ENCODE measurements at places on chromosomes 5 and 9. TPM values are rescaled to one million over a fixed set of nuclear protein-coding genes. Genes with fewer than 3 reads are reported as not detected.
A peak's percentile ranks its signal among the peaks of the same experiment; 100 is the strongest.

- H3K36me3 ChIP-seq: no peaks in the 10 kb centered on the region
- no peaks in the 10 kb centered on the region for H3K27me3 ChIP-seq
- DNase-seq: no peak
These were observed 156.4 kb upstream of the ADRA1B start for GRCh38 chr5:159759791-159760290.

DNA sequence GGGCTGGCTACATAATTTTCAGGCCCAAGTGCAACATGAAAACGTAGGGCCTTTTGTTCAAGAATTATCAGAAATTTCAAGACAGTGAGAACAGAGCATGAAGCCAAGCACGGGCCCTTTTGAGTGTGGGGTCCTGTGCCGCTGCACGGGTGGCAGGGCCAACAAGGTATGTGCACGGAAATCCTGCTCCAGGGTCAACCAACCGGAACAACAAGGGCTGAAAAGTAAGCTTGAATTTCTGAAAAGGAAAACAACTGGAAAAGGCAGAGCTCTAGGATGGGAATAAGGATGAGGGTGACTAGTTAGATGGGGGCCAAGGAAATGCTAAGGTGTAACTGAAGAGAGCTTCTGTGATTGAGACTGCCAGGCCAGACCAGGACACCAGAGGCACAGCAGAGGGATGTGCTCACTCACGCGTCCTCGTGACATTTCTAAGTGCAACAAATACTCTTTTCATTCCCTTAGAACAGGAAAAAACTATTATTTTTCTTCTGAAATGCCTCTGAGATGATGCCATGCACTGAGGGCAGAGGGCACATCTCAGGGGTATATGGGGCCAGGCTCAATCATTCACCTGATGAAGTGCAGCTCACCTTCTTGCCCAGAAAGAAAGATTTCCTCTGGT is 80.6 kb upstream of the LRRTM2 start:
- H3K27me3 ChIP-seq: no peaks in the 10 kb centered on the region
- H3K4me1 ChIP-seq: peaks cover 10% of the 10 kb centered on the region
- no peaks in the 10 kb centered on the region for H3K36me3 ChIP-seq

DNA sequence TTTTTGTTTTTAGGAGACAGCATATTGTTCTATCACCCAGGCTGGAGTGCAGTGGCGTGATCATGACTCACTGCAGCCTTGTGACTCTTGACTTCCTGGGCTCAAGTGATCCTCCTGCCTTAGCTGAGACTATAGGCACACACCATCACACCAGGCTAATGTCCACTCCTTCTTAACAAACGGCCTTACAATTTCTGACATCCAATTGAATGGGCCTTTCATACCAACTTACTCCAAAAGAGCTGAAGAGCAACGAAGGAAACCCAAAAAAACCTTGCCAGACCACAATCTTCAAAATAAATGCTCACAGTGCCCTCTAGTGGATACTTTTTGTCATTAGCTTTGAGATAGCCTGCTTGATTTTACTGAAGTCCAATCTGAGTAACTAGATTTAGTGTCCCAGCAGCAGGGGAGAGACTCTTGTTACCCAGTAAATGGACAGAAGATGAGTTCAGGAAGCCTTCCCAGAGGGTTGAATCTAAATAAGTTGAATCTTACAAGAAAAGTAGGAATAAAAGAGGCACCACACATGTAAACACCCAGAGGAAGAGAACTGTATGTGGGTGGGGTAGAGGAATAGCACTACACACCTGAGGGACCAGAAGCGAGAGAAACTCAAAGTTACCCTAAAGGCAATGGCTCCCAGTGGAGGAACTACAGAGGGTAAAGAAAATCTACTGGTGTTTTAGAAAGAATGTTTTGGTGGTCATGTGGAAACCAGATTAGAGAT is 9.3 kb downstream of the ZNF622 start:
- H3K36me3 ChIP-seq: peaks cover 18% of the 10 kb centered on the region
- no peaks in the 10 kb centered on the region for H3K27me3 ChIP-seq
- no peak overlapping the region for H3K4me3 ChIP-seq

GRCh38 chr9:73515216-73515615 is 363.6 kb downstream of the ANXA1 start:
- no peak for DNase-seq
- no peak overlapping the region for H3K27ac ChIP-seq
- H3K4me1 ChIP-seq: peaks cover 4% of the 10 kb centered on the region
- no peak overlapping the region for H3K4me3 ChIP-seq
- no peaks in the 10 kb centered on the region for H3K36me3 ChIP-seq

GRCh38 chr5:1873243-1873959 is 9.3 kb downstream of the IRX4 start:
- peaks cover 5% of the 10 kb centered on the region for H3K4me1 ChIP-seq
- DNase-seq: no peak
- peaks cover 38% of the 10 kb centered on the region for H3K27me3 ChIP-seq
- no peak overlapping the region for H3K4me3 ChIP-seq

GRCh38 chr5:143515829-143516228 is 112.3 kb upstream of the NR3C1 start:
- no peak overlapping the region for H3K4me3 ChIP-seq
- H3K36me3 ChIP-seq: no peaks in the 10 kb centered on the region
- H3K27ac ChIP-seq: no peak overlapping the region
- H3K27me3 ChIP-seq: no peaks in the 10 kb centered on the region

GRCh38 chr5:97778451-97778850 is 595.4 kb upstream of the RIOK2 start:
- no peak overlapping the region for H3K27ac ChIP-seq
- no peaks in the 10 kb centered on the region for H3K27me3 ChIP-seq
- H3K36me3 ChIP-seq: no peaks in the 10 kb centered on the region
- no peak overlapping the region for H3K4me3 ChIP-seq
- no peaks in the 10 kb centered on the region for H3K4me1 ChIP-seq
- DNase-seq: no peak

DNA sequence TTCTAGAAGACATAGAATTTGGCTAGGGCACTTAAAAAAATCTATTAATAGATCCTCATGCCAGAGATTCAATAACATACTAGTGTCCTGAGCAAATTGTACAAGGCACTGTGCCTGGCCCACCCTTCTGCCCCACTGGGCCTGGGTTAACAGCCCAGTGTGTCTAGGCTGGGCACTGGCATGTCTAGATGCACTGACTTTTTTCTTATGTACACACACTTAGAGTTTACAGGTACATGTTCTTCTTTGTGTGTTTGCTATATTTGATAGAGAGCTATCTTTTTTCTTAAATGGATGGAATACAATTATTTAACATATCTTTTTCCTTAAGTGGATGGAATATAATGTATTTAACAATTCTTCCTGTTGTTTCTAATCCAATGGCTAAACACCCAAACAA is 241.5 kb downstream of the AUH start:
- H3K4me1 ChIP-seq: peaks cover 12% of the 10 kb centered on the region
- peaks cover 2% of the 10 kb centered on the region for H3K27me3 ChIP-seq
- H3K4me3 ChIP-seq: no peak overlapping the region
- DNase-seq: no peak
- H3K36me3 ChIP-seq: peaks cover 2% of the 10 kb centered on the region

- no peak for DNase-seq
- no peak overlapping the region for H3K27ac ChIP-seq
- no peaks in the 10 kb centered on the region for H3K4me1 ChIP-seq
- no peaks in the 10 kb centered on the region for H3K36me3 ChIP-seq
- H3K27me3 ChIP-seq: no peaks in the 10 kb centered on the region
These were observed 204.9 kb upstream of the TRPM3 start for GRCh38 chr9:71326360-71326759.

DNA sequence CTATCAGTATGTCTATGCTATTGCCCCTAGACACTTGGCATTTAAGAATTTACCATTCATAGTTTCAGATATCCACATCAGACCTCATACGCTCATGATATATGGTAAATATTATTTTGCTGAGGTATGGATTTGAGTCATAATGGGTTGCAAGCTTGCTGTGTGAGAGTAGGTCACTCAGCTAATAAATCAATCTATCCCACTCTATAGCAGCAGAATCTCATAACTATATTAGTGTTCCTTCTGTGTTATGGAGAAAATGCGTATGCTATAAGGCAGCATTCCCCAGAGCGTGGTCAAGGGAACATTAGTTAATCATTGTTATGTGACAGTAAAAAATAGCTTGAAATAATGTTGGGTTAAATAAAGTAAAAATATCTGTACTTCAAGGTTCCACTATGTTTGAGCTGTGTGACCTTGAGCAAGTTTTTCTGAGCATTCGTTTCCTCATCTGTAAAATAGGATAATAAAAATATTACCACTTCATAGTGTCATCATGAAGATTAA is 7.7 kb downstream of the TRIM32 start:
- no peak overlapping the region for H3K4me3 ChIP-seq
- DNase-seq: no peak
- no peak overlapping the region for H3K27ac ChIP-seq
- peaks cover 12% of the 10 kb centered on the region for H3K36me3 ChIP-seq
- H3K4me1 ChIP-seq: peaks cover 10% of the 10 kb centered on the region
- no peaks in the 10 kb centered on the region for H3K27me3 ChIP-seq

DNA sequence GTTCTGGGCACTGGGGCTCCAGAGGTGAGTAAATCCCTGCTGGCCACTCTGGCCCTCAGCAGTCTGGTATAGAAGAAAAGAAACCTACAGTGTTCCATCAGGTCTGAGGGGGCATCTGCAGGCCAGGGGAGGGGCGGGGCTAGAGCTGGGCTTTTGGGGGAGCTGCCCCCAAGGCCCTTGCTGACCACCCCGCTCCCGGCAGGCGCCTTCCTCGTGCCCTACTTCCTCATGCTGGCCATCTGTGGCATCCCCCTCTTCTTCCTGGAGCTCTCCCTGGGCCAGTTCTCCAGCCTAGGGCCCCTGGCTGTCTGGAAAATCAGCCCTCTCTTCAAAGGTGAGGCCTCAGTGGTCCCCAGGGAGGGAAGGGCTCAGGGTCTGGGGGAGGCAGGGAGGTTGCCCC is 6.7 kb downstream of the SLC6A7 start:
- peaks cover 1% of the 10 kb centered on the region for H3K4me1 ChIP-seq
- no peak for DNase-seq
- no peaks in the 10 kb centered on the region for H3K36me3 ChIP-seq
- H3K27ac ChIP-seq: no peak overlapping the region
- H3K27me3 ChIP-seq: peaks cover 60% of the 10 kb centered on the region

DNA sequence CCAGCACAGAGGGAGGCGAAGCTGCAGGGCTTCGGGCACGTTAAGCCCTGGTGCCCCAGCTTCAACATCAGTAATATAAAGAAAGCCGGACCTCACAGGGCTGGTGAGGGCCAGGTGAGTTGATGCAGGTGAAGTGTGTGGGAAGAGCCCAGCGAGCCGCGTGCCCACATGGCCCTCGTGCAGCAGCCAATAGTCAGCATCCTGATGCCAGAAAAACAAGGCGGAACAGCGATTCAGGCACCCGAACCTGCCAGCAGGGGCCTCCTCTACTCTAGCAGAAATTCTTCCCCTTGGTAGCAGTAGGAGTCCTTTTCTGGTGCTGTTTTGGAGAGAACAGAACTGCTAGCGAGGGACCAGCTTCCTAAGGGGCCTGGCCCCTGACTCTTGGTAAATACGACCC is 7.8 kb downstream of the MED10 start:
- no peaks in the 10 kb centered on the region for H3K4me1 ChIP-seq
- no peaks in the 10 kb centered on the region for H3K27me3 ChIP-seq
- peaks cover 26% of the 10 kb centered on the region for H3K36me3 ChIP-seq
- H3K4me3 ChIP-seq: no peak overlapping the region

- H3K4me3 ChIP-seq: no peak overlapping the region
- DNase-seq: no peak
- no peaks in the 10 kb centered on the region for H3K27me3 ChIP-seq
- H3K4me1 ChIP-seq: peaks cover 3% of the 10 kb centered on the region
- H3K27ac ChIP-seq: peak overlapping the region; percentile 54
These were observed 29.4 kb upstream of the TNIP1 start for GRCh38 chr5:151110122-151110681.

- no peaks in the 10 kb centered on the region for H3K4me1 ChIP-seq
- no peaks in the 10 kb centered on the region for H3K27me3 ChIP-seq
- no peak overlapping the region for H3K27ac ChIP-seq
- no peaks in the 10 kb centered on the region for H3K36me3 ChIP-seq
- DNase-seq: no peak
- H3K4me3 ChIP-seq: no peak overlapping the region
These were observed 193.8 kb upstream of the HMHB1 start for GRCh38 chr5:143618141-143618540.

GRCh38 chr5:140567136-140567818 is 2.6 kb downstream of the SLC35A4 start:
- peaks cover 21% of the 10 kb centered on the region for H3K4me1 ChIP-seq
- H3K36me3 ChIP-seq: peaks cover 6% of the 10 kb centered on the region
- peak overlapping the region; percentile 37 for H3K27ac ChIP-seq
- DNase-seq: no peak
- H3K27me3 ChIP-seq: no peaks in the 10 kb centered on the region
- H3K4me3 ChIP-seq: peak overlapping the region; percentile 8

DNA sequence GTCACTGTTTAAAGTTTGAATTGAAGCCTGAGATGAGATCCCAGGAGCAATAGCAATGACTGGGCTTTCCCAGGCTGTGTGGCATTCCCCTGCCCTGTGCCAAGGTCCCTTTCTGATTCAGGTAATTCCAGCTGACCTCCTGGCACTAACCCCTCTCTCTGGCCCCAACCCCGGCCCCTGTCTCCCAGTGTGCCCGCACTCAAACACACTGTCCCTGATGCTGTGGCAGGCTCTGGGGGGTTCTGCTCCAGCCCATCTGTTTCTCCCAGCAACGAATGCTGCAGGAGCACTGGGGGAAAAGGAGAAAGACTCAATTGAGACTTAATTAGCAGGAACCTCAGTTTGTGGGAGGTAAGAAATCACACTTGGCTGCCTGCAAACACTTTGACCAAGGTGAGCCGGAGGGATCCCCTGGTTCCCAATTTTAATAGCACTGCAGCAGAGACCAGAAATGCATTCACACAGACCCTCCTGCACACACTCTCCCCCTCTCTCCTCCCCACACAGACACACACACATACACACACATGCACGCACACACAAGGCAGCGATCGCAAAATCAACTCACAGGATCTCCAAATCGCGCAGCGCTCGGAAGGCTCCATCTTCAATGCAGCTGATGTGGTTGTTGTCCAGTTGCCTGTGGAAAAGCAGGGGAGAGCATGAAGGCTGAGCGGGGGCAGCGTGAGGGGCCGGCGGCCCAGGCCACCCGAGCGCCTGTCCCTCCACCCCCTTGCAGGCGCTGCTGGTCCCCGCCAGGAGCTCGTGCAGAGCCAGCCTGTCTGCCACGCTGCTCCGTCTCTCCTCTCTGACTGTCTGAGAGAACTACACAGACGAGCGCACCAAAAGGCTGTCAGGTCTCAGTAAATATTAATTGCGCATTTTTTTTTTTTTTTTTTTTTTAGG is 265.1 kb upstream of the PANK3 start:
- H3K27me3 ChIP-seq: peaks cover 15% of the 10 kb centered on the region
- H3K27ac ChIP-seq: peak overlapping the region; percentile 48
- no peaks in the 10 kb centered on the region for H3K36me3 ChIP-seq

- DNase-seq: no peak
- no peaks in the 10 kb centered on the region for H3K36me3 ChIP-seq
- H3K4me1 ChIP-seq: no peaks in the 10 kb centered on the region
- no peak overlapping the region for H3K27ac ChIP-seq
- no peak overlapping the region for H3K4me3 ChIP-seq
- no peaks in the 10 kb centered on the region for H3K27me3 ChIP-seq
These were observed 137.6 kb downstream of the TRPM3 start for GRCh38 chr9:70983723-70984295.

RAI14 gene
- total RNA-seq: 121 TPM

PAEP gene
- total RNA-seq: not detected

C8G gene
- total RNA-seq: 1.1 TPM

BAAT gene
- 0.36 TPM for total RNA-seq

GRIA1 gene
- total RNA-seq: not detected

MSMP gene
- not detected for total RNA-seq
